ENCODE measurements at places on chromosomes 2 and 18.
A peak's percentile ranks its signal among the peaks of the same experiment; 100 is the strongest.

DNA sequence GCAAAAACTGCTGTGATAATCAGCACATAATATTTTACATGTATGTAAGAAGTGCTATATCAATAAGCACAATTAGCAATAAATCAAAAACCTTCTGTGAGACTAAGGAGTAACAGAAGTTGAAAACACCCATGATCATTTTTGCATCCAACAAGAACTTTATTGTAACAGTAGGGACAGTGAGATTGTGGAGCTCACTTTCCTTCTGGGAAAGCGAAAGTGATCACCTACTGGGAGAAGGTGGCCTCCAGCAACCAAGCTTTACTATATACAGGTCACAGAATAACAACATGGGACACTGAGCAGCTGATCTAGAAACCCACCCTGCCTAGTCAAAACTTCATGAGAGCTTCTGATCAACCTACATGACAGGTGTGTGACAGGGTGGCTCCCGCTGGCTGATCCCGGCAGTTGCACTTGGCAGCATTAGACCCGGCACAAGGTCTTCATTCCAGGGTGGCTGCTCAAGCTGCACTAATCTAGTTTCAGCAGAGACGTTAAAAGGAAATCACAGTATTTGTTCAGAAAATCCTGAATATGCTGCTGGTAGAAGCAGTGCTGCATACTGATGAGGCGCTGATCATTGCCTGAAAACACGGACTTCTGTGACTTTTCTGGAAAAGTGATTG, 63.5 kb upstream of the ARL5A start:
- DNase-seq, result peak; percentile 44

DNA sequence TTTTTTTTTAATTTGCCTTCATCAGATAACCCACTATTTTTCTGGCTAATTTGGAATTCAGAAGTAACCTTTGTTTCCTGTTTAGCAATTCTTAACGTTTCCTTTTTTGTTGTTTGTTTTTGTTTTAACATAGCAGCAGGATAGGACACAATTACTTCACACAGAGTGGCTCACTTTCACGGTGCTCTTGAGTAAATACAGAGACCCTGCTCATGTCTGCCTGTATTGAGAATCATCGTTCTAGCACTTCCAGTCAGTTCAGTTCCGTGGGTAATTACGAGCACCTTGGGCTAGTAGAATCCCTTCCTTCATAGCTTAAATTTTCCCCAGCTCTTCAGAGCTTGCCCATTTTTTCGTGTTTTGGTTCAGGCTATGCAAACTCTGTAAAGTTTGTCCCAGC, 1225.4 kb upstream of the LRRTM1 start:
- DNase-seq, result no peak

- no peak for DNase-seq
Measured at GRCh38 chr2:3483227-3483985, 35.9 kb downstream of the ADI1 start.

DNA sequence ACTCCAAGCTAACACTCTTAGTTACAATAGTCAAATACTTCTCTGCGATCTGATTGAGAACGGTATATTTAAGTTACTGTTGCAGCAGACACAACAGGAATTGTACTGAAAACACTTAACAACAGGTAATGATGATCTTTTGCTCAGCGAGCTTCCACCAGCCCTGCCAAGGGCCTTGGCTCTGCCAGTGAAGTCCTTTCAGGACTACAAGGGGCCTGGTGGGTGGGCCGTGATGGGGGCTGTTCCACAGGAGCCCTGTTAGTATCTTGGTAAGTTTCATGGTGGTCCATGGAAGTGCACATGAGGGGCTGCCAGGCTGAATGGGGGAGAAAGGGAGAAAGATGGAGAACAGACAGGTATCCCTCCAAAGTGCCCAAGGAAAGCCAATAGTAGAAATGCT, 178.6 kb upstream of the DOK6 start:
- DNase-seq, result no peak

DNA sequence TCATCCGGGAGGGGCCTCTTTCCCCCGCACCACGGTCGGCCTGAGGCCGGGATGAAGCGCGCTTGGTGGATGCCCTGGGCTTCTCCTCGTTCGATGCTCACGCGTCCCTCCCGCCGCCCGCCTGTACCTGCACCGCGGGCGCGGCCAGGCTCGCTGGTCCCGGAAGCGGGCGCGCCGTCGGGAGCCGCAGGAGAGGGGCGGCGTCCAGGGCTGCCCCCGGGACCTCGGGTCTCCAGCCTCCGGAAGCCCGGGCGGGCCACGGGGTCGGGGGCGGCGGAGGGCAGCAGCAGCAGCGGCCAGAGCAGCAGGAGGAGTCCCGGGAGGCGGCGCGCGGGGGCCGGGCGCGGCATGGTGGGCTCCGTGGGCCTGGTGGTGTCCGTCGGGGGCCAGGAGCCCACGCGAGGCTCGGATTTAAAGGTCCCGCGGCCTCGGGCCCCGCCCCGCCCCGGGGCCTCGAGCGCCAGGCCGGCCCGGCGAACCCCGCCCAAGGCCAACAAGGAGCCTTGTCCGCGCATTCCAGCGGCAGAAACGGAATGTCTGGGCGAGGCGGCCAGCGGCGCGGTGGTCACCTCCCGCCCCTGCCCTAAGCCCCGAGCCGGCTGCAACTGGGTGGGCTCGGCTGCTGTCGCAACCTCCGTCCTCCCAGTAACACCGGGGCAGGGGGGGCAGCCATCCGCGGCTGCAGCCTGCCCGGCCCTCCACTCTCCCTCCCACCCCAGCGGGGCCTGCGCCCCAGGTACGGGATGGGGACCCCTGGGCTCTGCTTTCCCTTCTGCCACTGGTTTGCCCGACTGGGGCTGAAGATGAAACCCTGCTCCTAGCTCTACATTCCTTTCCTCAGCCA, at the start of gene MATN3:
Gene MATN3 (minus strand): TSS at position 387 of the 844 bp plus-strand sequence. CDS start 37 bp downstream, at position 350.
- DNase-seq, result no peak

DNA sequence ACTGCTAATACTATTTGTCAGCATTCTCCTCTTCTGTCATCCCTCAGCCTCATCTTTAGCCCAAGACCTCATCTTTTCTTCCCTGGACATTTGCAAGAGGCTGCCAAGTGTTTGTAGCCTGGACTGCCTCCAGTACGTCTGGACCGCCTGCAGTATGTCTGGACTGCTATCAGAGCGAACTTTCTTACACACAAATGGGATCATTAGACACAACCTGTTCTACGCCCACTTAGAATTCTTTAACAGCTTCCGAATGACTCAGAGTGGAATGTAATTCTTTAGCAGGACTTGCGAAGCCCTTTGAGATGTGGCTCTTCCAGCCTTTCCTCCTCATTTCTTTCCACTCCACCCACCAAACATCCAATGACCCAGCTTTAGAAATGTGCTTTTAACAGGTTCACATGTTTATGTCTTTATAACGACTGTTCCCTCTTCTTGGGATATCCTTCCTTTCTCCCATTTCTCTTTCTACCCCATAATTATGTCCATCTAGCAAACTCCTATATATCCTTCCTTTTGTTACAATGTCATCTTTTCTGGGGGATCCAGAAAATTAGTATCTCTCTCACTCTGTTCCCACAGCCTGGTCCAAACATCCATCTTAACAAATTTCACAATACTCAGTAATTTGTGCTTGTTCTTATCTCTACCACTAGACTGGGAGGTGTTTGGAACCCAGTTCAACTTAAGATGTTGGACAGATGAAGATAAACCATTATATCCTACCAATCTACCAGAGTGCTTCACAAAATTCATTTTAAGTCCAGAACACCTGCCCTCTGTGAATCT, 171.3 kb upstream of the PGAP1 start:
- DNase-seq, result peak; percentile 56

DNA sequence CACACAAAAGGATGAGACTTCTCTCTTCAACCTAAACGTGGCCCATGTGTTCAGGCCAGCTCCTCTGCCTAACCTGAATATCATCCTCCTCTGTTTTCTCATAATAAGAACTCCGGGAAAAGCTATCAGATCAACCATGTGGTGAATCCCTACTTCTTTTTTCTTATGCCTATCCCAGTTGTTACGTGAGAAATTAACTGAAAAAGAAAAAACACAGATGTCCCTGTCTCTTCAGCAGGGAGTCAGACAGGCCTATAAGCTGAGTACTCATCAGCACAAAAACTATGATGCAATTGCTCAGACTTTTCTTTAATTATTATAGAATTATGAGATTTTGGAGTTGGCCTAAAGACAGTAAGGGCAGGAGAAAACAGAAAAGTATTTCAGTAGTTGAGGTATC, 613.0 kb upstream of the FSHR start:
- DNase-seq, result no peak

- no peak for DNase-seq
Measured at GRCh38 chr18:26456070-26456491, 92.3 kb downstream of the KCTD1 start.

DNA sequence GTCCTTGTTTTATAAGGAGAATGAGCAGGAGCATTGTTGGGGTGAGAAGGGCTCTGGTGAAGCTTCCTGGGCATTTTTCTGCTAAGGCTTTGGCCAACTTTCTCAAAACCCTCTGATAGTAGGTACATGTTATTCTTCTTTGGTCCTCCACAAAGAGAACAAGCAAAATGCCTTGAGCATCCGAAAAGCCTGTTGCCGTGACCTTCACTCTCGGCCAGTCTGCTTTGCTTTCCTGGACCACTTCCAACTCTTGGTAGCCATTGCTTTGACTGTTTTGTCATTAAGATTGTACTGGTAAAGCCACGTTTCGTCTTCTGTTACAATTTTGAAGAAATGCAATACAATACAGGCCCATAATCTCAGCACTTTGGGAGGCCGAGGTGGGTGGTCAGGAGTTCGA, 27.4 kb upstream of the ALLC start:
- no peak for DNase-seq

- DNase-seq, result no peak
Measured at GRCh38 chr2:49113046-49113445, 41.3 kb downstream of the FSHR start.

GRCh38 chr18:74337155-74337911, 21.7 kb downstream of the C18orf63 start:
- no peak for DNase-seq

DNA sequence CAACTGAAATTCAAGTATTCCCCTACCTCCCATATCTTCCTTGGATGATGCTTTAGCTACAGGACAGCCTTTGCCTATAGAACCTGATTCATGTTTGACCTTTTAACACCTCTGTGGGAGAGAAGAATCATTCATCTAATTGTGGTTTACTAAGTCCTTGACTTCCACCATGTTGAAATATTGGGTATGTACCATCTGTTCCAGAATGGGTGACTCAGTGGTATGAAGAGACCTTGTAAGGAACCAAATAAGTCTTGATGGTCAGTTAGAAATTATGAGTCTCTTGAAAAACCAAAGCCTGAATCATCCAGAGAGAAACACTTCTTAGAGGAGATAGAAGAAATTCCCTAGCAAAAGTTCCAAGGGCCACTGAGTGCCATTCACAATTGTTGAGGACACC, 27.5 kb downstream of the STAMBP start:
- no peak for DNase-seq

- no peak for DNase-seq
Measured at GRCh38 chr2:65499216-65499615, 66.8 kb upstream of the SPRED2 start.

DNA sequence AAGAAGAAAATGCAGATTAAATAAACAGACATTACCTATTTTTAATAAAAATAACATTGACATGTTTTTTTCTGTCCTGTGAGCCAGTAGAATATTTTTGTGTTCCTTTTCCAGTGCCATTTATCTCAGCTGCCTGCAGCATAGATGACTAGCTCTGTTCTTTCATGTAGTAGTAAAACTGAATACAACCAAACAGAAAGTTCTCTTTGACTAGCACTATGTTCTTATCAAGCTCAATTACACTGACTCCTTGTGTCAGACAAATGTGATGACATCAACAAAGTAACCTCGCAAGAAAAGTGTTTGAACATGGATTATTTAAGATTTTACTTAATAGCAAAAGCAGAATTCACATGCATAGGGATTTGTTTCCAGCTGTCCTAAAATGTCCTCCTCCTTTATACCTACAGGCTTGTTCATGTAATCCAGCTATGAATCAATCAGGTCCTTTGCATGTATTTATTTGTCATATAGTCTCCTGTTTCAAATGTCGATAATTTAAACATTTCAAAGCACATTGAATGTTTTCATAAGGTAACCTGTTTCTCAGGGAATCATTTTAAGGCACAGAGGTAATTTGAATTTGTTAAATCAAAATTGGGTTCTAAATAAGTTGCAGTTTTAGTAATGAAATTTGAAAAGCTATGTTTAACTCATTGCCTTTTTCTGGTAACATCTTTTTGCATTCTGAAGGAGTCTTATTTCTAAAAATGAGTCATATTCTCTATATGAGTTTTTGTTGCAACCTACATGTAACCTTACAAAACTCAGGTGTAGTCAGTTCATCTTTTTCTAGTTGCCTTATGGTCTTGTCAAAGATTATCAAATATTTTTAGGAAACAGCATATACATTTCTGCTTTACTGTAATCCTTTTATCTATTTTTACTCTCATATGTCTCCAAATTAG, 215.3 kb upstream of the GULP1 start:
- DNase-seq, result no peak

- DNase-seq, result no peak
Measured at GRCh38 chr18:70036771-70037347, 89.2 kb upstream of the CD226 start.

- DNase-seq, result no peak
Measured at GRCh38 chr2:1837458-1837857, 93.1 kb upstream of the PXDN start.

- DNase-seq, result no peak
Measured at GRCh38 chr2:177669201-177669600, 276.6 kb downstream of the AGPS start.

GRCh38 chr2:181790716-181791649, 100.5 kb upstream of the ITPRID2 start:
- DNase-seq, result no peak

- no peak for DNase-seq
Measured at GRCh38 chr18:41320100-41320499, 634.9 kb upstream of the PIK3C3 start.

DNA sequence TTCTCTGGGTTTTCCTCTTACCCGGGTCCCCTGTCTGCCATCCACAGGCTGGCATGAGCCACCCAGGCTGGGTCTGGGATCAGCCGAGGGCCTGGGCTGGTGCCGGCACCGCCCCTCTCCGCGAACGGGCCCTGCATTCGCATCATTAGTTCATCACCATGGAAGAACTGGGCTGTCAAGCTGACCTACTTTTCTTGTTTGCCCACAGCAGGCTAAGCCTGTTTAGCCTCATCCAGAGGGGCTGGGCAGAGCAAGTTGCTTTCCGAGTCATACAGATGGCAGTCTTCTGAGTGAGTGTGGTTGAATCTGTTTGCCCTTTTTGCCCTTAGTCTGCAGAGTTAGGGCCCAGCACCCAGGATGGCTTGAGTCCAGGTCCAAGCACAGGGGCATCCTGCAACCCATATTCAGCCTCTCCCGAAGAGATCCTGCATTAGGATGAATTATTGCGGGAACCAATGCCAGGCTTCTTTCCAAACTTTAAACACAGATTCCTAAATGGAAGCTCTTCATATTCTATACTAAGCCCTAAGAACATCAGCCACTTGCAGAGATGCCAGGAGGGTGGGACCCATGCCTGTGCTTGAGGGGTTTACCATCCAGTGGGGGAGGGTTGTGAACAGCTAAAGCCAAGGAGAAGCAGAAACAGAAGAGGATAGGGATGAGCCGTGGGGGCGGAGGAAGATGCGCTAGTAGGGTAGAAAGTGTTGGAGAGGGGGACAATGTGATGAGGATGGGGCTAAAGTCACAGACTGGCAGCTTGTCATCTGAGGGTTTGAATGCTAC, 68.0 kb downstream of the NPAS2 start:
- no peak for DNase-seq

Data from gastrocnemius medialis (tissue), 4 donors.